ENCODE measurements at places on chromosomes 2 and 18. TPM values are rescaled to one million over a fixed set of nuclear protein-coding genes. Genes with fewer than 3 reads are reported as not detected.

DNA sequence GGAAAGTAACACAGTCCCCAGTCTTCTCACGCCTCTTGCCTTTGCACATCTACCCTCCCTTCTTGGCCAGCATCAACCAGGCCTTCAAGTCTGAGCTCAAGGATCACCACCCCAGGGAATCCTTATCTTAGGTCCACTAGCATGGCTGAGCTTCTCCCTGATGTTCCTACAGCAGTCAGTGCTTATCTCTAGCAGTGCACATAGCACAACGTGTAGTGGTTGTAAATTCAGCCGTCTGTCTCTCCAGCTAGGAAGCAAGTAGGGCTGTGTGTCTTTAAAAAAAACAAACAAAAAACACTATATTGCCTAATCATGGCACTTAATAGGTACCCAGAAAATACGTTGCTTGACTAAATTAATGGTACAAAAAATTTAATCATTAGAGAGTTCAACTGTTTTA lies 29.2 kb downstream of the KCNG3 start:
- no peak for DNase-seq

- no peak for DNase-seq
Measured at GRCh38 chr18:11665587-11665986, 23.5 kb upstream of the GNAL start.

GRCh38 chr2:209398463-209398862 lies 25.4 kb upstream of the MAP2 start:
- DNase-seq, result no peak

- no peak for DNase-seq
Measured at GRCh38 chr2:241743620-241744019, 9.2 kb downstream of the D2HGDH start.

GRCh38 chr2:159902722-159903121 lies 104.7 kb upstream of the CD302 start:
- DNase-seq, result no peak

- no peak for DNase-seq
Measured at GRCh38 chr2:18724371-18725145, 135.2 kb upstream of the NT5C1B start.

DNA sequence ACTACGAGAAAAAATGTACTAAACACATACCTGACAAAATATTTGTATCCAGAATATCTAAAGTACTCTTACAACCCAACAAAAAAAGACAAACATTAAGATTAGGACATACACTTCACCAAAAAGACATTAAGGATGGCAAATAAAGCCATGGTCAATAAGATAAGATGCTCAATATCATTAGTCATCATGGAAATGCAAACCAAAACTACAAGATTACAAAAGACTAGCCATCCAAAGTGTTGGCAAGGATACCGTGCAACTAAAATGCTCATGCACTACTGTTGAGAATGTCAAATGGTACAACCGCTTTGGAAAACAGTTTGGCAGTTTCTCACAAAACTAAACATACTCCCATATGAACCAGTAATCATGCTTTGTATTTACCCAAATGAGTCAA lies 29.7 kb downstream of the MAP3K2 start:
- DNase-seq, result no peak

GRCh38 chr2:96404446-96405373 lies 69.1 kb downstream of the NCAPH start:
- no peak for DNase-seq

GRCh38 chr2:116238511-116238910 lies 1576.0 kb upstream of the DDX18 start:
- DNase-seq, result no peak

DNA sequence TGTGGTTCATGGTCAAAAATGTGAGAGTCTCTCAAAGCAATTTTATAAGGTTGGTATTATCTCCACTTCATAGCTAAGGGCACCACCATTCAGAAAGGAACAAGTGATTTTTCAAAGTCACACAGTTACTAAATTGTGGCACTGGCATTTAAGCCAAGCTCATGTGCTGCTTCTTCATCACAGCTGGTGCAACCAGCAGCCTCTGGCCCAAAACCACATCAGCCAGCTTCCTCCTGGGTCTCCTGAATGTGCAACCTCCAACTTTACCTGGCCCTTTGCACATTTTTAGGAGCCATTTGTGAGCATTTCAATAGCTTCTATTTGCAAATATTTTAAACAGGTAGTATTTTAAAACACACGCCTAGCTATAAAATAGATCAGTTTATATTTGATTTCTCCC lies 293.7 kb downstream of the BCL11A start:
- no peak for DNase-seq

GRCh38 chr2:198347349-198347748 lies 543.0 kb downstream of the PLCL1 start:
- DNase-seq, result no peak

- no peak for DNase-seq
Measured at GRCh38 chr2:154855138-154855537, 156.6 kb downstream of the KCNJ3 start.

GRCh38 chr2:105868060-105868459 lies 123.3 kb downstream of the NCK2 start:
- no peak for DNase-seq

GRCh38 chr2:70890469-70891065 lies 45.1 kb upstream of the ATP6V1B1 start:
- no peak for DNase-seq

B4GALT6 gene
- 34.0 TPM for total RNA-seq

TMEM247 gene
- not detected for total RNA-seq

TIA1 gene
- total RNA-seq, result 193 TPM

SERPINB13 gene
- total RNA-seq, result not detected

LINC00305 gene
- not detected for total RNA-seq

RGPD5 gene
- total RNA-seq, result 48.3 TPM

ACVR2A gene
- total RNA-seq, result 14.5 TPM

CELF4 gene
- total RNA-seq, result 1.5 TPM

DNAJC27 gene
- total RNA-seq, result 4.6 TPM

All from H9 (cell line).